CD4-positive, alpha-beta T cell treated with Interleukin-15 for 4 hours (primary cell): ENCODE measurements at places on chromosomes 3 and 15.

GRCh38 chr15:78090422-78091063, 1.8 kb upstream of the SH2D7 start:
- no peak for DNase-seq

GRCh38 chr15:41125063-41125669, 9.1 kb upstream of the INO80 start:
- DNase-seq, result no peak

- DNase-seq, result peak; percentile 69
These were observed at the start of gene IQSEC1 for GRCh38 chr3:13073326-13074005. TSS of gene IQSEC1 (minus strand) at chr3:13073429. CDS start at chr3:13073014, 415 bp downstream.

GRCh38 chr15:60673918-60674558, 195.1 kb upstream of the ICE2 start:
- DNase-seq, result peak; percentile 50

GRCh38 chr15:68730471-68730919, 90.2 kb downstream of the ANP32A start:
- peak; percentile 7 for DNase-seq

DNA sequence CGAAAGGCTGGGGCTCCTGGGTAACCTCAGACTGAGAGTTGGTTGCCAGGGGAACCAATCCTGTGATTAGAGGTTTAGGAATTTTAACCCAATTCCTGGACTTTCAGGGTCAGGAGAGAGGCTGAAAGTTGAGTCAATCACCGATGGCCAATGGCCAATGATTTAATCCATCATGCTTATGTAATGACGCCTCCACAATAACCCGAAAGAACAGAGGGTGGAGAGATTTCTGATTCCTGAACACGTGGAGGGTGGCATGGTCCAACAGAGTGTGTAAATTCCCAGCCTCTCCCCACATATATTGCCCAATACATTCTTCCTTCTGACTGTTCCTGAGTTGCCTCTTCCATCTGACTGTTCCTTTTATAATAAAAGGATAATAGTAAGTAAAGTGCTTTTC, 137.2 kb upstream of the CBLB start:
- no peak for DNase-seq

DNA sequence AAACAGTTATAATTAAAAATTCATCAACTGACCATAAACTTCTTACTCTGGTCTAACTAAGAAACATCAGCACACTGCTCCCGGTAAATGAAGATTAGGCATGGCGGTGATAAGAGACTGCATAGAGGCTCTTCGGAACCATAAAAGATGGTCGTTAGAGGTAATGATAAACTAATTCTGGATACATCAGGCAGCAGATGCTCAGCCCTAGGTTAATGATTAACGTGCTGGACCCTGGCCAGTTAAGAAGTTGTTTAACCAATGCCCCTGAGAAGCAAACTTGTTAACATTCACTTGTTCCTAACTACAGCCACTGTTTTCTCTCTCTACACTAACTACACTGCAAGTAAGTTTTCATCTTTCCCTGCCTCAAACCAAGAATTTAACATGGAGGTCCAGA, 111.5 kb downstream of the PDZRN3 start:
- DNase-seq, result no peak
